ENCODE measurements at places on chromosomes 6 and 20.

GRCh38 chr20:46117704-46118467 lies at the start of gene CD40:
TSS of gene CD40 (plus strand) at chr20:46118314. CDS start at chr20:46118344, 30 bp downstream.
- DNase-seq, result peak; percentile 69

DNA sequence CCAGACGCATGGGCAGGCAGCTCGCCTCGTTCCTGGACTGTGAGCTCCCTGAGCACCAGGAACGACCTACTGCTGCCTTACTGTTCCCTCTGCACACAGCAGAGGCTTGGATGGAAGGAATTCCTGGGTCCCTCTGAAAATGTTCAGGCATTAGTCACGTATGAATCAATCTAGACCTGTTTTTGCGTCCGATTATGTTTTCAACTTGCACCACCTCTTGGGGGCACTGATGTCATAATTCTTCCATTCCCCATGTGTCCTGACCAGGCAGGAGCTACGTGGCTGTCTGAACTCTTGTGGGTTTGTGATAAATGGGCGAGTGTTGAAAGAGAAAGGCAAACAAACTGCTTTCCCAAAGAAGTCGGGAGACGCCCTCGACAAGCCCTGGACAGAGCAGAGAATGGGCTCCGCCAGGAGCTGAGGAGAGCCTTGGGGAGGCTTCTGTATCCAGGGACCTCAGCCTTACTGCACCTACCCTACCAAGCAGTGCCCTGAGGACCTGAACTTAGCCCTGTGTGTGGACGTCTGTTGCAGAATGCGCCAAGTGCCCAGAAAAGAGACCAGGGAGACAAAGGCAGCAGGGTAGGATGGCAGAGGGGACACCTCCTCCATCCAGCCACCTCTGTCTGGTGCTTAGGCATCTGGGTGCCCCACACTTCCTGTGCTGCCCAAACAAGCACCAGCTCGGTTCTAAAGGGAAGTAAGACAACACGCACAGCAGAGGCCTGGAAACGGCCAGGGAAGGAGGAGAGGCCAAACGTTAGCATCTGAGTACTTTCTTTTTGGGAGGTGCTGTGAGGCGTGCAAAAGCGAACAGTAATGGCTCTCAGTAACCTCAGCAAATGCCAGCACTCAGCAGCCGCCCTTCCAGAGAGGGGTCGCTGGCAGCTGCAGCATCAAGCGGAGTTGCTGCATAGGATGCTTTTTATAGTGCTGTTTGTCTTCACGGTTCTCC lies 124.2 kb downstream of the LY86 start:
- peak; percentile 97 for DNase-seq

DNA sequence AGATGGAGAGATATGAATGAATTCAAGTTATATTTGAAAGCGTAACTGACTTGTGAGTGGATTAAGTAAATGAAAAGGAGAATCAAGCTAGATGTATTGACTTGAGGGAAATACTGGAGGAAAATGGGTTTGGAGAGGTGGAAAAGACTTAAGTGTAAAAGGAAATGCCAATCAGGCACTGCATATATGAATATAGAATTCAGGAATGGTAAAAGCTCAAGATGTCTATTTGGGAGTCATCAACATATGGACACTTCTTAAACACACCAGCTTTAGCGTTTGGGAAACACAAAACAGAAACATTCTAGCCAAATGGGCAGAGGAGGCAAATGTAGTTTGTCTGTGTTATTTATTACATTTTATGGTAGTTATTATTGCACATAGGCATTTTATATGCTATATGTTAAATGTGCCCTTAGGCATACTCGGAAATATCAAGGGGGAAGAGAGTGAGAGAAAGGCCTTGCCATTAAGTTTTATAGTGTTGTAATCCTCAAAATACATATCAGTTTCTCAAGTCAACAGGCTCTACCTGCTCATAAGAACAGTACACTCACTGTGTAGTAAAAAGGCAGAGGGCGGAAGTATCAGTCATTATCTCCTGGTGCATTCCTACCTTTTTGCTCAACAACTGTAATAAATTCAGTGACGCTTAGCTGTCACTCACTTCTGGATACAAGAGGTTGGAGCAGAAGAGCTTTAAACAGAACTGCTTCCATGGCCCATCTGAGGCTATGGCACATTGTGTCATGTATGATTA lies 33.7 kb upstream of the ME1 start:
- DNase-seq, result no peak

DNA sequence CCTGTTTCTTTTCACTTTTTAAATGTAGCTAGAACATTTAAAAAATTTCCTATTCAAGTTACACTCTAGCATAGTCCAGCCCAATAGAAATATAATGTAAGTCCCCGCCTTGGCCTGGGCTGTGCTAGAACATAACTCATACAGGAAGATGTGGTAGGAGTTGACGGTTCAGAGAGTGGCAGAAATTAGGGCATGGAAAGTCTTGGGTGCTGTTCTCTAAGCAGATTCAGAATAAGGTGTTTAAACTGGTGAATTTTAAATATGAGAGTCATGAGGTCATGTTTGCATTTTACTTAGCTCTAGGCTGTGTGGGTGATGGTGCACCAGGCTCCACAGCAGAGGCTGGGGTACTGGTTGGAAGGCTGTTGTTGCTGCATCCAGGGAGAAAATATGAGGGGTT lies 256.5 kb downstream of the FARS2 start:
- DNase-seq, result no peak

DNA sequence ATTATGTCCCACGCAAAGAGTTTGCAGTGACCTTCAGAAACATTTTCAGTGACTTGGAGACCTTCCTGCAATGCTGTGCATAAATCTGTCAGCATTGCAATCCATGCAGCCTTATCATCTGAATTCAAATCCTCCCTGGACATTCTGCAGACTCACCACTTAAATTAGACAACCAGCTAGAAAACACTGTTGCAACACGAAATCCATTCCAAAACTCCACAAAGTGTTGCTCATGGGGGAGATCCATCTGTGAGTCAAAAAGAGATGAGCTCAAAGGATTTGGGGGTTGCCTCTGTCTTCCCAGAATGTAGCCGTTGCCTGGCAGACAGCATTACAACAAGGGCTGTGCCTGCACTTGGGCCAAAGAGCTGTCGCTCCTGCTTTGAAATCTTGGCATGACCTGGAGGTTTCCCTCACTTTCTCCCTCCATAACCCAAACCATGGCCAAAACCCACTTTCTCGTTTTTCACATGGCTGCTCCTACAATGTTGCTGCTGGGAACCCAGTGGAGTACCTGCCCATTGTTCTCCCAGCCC lies 163.5 kb upstream of the CDYL start:
- peak; percentile 95 for DNase-seq

GRCh38 chr20:58697201-58697866 lies 4.7 kb downstream of the NPEPL1 start:
- no peak for DNase-seq

- DNase-seq, result no peak
Observed at GRCh38 chr20:16505894-16506293, 67.4 kb downstream of the KIF16B start.

- peak; percentile 38 for DNase-seq
Observed at GRCh38 chr6:135331002-135331401, 149.9 kb downstream of the MYB start.

GRCh38 chr6:99349171-99350141 lies at the start of gene FAXC:
TSS of gene FAXC (minus strand) at chr6:99349674. CDS start at chr6:99349372, 302 bp downstream.
- peak; percentile 3 for DNase-seq
